ENCODE measurements at places on chromosomes 2 and 18.

- DNase-seq, result no peak
Measured at GRCh38 chr2:160820691-160821090, 327.1 kb upstream of the RBMS1 start.

- no peak for DNase-seq
Measured at GRCh38 chr2:23705771-23706612, 220.9 kb downstream of the ATAD2B start.

DNA sequence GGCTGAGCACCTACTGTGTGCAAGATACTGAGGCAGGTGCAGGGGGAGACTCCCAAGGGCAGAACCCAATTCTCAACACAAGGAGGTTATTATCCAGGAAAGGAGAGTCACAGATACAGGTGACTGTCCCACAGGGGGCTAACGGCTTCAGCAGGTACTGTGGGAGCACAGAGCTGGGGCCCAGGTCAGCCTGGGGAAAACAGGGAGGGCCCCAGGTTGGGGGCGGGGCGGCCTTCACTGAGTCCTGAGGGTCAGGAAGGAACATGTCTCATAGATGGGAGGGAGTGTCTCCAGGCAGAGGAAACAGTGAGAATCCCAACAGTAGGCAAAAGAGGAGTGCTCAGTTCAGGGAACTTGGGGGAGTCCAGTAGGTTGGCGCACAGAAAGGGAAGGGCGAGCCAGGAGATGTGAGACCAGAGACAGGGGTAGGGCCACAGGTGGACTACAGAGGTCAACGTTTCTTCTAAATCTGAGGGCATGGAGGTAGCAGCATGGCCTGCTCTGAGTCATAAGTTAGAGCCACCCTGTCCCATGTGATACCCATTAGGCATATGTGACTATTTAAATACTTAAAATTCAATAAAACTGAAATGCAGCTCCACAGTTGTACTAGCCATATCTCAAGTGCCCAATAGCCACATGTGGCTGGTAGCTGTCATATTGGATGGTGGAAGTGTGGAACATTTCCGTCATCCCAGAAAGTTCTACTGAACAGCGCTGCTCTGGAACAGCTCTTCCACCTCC is 157.2 kb downstream of the TTC32 start:
- no peak for DNase-seq

GRCh38 chr2:229344151-229344551 is 73.1 kb upstream of the PID1 start:
- DNase-seq, result no peak

DNA sequence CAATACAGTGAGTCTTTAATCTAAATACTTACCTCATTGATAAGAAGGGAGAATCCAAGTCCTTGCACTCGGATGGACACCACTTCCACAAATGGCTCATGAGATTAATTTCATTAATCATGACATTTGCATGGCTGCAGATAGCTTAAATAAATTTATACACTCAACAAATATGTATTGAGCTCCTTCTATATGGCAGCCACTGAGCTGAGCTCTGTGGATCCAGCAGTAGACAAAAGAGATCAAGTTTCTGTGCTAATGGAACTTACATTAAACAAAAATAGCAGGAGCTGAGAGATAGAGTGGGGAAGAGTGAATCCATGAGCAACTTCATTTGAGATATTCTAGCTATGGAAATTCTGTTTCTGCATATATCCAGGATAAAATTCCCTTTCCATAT is 44.4 kb downstream of the RAB27B start:
- no peak for DNase-seq

DNA sequence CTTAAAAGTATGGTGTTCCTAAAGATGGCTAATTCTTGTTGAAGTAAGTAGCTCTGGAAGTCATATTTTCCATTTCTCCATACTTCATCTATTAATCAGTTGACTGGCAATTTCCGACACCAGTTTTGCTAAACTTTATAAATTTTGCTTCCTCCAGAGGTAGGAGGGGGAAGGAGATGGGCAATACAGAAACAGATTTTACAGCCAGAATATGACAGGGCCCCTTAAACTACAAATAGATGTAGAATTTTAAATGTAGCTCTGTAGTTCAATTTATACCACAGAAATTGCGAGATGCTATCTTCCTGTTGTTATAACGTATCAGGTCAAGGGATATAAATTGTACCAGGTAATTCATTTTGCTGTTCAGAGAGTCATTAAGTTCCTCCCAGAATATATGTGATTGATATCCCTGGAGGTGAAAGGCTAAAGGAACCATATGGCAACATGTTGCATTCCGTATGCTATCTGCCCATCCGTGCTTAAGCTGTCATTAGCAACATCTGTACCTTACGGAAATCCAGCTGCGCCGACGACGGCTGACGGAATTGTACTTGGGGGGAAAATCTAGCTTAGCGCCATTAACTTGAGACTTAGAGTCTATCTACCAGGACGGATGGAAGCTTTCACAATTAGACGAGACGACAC is 8.4 kb upstream of the NR4A2 start:
- no peak for DNase-seq

GRCh38 chr18:73880387-73880786 is 267.2 kb downstream of the FBXO15 start:
- no peak for DNase-seq

DNA sequence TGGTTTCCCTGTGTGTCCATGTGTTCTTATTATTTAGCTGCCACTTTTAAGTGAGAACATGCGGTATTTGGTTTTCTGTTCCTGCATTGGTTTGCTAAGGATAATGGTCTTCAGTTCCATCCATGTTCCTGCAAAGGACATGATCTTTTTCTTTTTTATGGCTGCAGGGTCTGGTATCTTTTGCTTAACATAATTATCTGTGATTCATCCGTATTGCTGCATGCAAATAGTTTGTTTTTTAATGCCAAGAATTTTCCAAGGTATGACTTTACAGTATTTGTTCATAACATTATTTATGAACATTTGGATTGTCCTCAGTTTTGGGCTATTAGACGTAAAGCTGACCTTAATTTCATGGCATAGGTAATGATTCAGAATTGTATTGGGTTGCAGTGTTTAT is 17.8 kb downstream of the GIGYF2 start:
- DNase-seq, result no peak

GRCh38 chr2:100629309-100629708 is 66.5 kb downstream of the PDCL3 start:
- no peak for DNase-seq

- DNase-seq, result no peak
Measured at GRCh38 chr2:53778536-53779162, 8.1 kb downstream of the ASB3 start.

- peak; percentile 5 for DNase-seq
Measured at GRCh38 chr2:35428548-35428947, 927.0 kb upstream of the CRIM1 start.

DNA sequence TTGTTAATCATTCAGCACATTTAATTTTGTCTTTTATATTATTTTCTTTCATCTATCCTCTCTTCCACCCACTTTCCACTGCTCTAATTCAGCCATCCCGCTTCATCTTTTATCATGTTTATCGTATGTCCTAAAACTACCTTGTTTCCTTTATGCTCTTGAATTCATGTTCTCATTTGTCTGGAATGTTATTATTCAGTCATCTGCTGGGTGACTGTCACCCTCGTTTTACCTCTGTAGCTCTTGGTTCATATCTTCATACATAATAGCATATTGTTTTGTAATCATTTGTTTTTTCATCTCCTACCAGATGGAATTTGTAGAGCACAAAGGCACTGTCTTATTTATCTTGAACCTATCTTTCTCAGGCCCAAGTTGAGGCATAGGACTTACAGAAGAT is 37.0 kb downstream of the SMCHD1 start:
- DNase-seq, result no peak

GRCh38 chr2:129888896-129889295 is 90.6 kb upstream of the RAB6C start:
- no peak for DNase-seq

GRCh38 chr2:39723497-39723896 is 55.6 kb downstream of the THUMPD2 start:
- no peak for DNase-seq

- DNase-seq, result no peak
Measured at GRCh38 chr2:173104156-173104555, 28.5 kb downstream of the MAP3K20 start.

- no peak for DNase-seq
Measured at GRCh38 chr2:157849591-157849990, 26.5 kb downstream of the ACVR1 start.

- DNase-seq, result no peak
Measured at GRCh38 chr2:172181840-172182239, 79.1 kb upstream of the DLX2 start.

DNA sequence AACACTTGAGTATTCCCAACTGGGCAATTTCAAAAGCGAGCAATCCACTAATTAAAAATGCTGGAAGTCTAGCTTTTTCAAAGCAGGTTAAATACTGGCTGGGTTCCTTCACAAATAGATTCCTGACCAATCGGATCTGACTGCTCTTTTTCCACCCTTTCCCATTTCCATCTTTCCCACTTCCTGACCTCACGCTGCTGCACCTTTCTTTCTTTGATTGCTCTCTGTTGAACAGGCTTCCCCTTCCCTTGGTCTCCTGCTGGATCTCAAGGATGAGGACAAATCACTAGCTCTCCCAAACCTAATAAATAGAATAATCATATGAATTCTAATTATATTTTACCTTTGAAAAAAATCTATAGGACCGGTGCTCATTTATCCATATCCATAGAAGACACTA is 121.2 kb downstream of the TCF4 start:
- DNase-seq, result no peak

- no peak for DNase-seq
Measured at GRCh38 chr18:25239581-25240419, 112.2 kb downstream of the ZNF521 start.

DNA sequence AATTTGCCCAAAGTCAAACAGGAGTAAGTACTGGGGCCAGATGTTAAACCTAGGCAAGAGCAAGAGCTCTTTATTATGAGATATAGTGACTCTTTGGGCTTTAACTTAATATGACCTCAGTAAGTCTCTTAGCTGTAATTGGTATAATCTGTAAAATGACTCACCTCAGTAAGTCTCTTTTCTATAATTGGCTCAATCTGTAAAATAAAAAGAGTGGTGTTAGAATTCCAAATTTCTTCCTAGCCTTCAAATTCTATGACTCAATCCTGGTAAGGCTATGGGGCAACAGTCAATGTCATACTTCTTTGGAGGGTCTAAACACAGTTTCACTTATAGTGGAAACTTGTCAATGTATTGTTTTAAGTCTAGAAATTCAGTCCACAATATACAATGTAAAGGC is 1608.9 kb upstream of the PIK3C3 start:
- DNase-seq, result no peak

DNA sequence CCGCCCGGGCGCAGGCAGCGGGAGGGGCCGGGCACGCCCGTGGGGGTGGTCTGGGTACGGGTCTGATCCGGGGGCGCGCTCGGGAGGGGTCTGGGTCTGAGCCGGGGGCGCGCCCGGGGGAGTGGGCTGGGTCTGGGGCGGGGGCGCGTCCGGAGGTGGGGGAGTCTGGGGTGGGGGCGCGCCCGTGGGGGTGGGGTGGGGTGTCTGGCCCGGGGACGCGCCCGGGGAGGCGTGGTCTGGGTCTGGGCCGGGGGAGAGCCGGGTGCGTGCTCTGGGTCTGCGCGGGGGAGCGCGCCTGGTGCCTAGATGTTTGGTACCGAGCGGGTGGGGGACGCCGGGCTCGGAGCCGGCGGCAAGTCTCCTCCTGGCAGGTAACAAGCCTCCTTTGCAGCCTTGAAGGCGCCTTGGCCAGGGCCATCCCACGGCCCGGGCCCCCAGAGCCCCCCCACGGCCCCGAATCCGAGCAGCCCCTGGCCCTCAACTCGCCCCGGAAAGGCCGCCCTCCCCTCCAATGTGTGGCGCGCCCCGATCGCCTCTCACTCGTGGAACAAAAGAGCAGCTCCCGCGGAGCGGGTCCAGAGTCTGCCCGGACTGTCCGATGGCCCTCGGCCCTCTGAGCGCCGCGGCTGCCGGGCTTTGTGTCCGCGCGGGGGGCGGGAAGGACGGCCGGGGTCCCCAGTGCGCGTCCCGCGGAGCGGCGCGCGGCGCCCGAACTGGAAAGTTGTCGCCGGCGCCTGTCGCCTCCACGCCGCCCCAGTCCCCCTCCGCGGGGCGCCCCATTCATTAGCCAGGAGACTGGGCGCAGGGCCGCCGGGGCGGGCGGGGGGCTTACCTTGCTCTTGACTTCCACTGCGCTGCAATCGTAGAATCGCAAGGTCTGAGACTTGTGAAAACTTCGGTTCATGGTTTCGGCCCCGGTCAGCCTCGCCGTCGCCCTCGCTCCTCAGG is 595 bp downstream of the PARD6G start:
- no peak for DNase-seq

GRCh38 chr2:68190991-68191731 is 33.5 kb downstream of the PNO1 start:
- no peak for DNase-seq

DNA sequence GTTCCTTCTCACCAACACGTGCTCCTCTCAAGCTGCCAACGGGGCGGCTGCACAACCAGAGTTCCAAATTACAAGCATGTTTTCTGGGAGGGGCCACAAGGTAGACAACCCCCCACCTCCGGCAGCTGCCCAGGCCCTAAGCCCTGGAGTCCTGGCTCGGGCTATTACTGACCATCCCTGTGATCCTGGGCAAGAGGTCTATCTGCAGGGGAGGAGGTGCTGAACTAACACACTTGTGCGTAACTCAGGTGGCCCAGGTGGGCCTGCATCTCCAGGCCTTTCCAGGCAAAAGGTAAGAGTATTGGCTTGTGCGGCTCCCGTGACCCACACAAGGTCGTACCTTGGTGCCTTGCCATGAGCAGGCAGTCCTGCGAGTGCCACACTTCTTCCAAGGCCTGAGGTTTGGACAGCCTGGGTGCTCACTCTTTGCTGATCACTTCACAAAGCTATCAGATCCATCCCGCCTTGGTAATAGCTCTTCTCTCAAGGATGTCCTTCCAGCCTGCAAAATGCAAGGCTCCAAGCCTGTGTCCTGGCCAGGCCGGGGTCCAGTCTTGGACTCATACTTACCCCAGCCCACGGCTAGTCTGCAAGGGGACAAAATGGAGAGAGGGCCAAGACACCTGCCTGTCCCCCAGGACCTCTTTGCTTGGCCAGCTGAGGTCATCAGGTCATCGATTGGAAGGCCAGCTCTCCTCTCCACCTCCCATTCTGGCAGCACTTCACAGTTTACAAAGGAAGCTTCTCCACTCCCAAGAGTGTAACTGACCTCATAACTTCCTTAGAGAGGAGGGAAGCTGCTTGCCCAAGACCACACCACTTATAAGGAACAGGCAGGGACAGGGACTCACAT is 33.9 kb downstream of the ADRA2B start:
- no peak for DNase-seq

DNA sequence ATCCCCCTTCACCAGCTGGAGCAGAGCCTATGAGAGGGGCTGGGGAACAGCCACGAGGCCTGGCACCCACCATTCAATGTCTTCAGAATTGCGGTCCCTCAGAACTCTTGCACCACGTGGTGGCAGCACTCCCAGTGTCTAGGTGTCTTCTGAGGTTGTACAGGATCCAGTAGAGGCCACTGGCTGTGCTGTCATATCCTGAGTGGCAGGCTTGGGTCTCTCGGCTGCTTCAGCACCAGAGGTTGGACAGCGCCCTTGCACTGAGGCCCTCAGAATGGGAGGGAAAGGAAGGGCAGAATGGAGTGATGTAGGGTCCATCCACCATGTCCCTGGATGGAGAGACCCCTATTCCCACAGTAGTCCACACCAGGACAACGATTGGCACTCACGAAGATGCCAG is 112.0 kb upstream of the TEKT4 start:
- no peak for DNase-seq

GRCh38 chr2:30655660-30656059 is 151.6 kb downstream of the CAPN13 start:
- no peak for DNase-seq

- no peak for DNase-seq
Measured at GRCh38 chr2:203533676-203534591, 1.2 kb downstream of the RAPH1 start.
